ENCODE measurements at places on chromosomes 5 and 9. TPM values are rescaled to one million over a fixed set of nuclear protein-coding genes. Genes with fewer than 3 reads are reported as not detected.

- DNase-seq = peak; percentile 13
Observed at GRCh38 chr9:93678199-93679019, 102.0 kb downstream of the PHF2 start.

DNA sequence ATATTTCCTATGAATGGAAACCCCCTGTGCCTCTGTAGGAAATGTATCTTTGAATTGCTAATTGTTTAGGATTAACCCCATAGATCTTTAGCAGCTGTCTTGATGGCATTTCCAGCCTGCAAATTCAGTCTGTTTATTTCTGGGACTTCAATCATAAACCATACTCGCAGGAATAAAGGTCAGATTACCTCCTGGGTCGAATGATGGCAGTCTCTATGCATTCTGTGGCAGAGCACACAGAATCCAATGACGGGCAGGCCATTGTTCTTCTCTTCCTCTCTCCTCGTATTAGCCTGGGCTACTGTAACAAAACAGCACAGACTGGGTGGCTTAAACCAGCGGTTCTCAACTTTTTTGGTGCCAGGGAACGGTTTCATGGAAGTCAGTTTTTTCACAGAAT lies 199.9 kb downstream of the PCSK5 start:
- DNase-seq = no peak

DNA sequence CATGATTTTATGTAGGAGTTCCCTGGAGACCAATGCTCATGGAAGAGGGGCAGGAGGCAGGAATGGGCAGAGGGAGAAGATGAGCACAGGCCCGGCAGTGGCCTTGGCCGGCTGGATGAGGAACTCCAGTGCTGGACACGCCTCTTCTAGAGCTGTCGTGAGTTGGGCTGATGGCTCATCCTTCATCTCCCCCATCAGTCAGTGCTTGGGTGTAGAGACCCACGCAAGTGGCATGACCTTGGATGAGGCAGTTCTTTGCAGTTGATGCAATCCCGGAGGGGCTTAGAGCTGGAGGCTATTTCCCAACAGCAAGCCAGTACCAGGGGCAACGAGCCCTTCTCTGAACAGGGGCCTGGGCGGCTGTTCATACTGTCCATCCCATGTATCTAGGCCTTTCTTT lies 25.5 kb upstream of the ARAP3 start:
- DNase-seq = no peak

DNA sequence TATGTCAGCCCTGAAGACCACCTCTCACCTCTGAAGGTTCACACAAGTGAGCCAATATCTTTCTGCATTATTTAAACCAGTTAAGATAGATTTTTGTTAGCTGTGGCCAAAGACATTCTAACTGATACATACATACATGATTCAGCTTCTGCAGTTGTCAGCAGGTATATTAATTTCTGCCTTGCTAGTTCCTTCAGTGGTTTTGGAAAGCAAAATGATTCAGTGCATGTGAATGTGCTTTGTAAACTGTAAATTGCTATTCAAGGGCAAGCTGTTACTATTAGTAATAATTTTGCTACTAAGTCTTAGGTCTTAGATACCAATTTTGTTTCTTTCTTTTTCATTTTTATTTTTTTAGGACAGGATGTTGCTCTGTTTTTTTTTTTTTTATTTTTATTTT lies 89.2 kb upstream of the ERBIN start:
- no peak for DNase-seq

GRCh38 chr5:97229688-97230285 lies 46.7 kb upstream of the RIOK2 start:
- no peak for DNase-seq

GRCh38 chr9:72193478-72193881 lies 44.2 kb downstream of the GDA start:
- no peak for DNase-seq

GRCh38 chr5:124661317-124662141 lies 84.9 kb downstream of the ZNF608 start:
- DNase-seq = peak; percentile 37

BHMT2 gene
- 1.4 TPM for total RNA-seq
